ENCODE measurements at places on chromosomes 5 and 9.

DNA sequence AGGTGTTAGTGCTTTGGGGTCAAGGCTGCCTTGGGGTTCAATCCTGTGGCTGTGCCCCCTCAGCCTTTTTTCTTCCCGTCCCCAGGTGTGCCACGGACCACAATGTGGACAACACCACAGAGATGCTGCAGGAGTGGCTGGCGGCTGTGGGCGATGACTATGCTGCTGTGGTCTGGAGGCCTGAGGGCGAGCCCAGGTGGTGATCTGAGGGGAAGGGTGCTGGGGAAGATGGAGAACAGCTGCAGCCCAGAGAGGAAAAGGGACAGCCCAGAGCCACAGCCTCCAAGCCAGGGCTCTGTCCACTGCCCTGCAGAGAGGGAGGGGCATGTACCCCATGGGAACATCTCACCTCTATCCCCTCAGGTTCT lies 2.1 kb downstream of the CERCAM start:
- DNase-seq: no peak

GRCh38 chr5:140358738-140359310 lies 1.2 kb upstream of the SLC4A9 start:
- no peak for DNase-seq

GRCh38 chr5:122442938-122443337 lies 130.9 kb downstream of the SNCAIP start:
- DNase-seq: no peak

DNA sequence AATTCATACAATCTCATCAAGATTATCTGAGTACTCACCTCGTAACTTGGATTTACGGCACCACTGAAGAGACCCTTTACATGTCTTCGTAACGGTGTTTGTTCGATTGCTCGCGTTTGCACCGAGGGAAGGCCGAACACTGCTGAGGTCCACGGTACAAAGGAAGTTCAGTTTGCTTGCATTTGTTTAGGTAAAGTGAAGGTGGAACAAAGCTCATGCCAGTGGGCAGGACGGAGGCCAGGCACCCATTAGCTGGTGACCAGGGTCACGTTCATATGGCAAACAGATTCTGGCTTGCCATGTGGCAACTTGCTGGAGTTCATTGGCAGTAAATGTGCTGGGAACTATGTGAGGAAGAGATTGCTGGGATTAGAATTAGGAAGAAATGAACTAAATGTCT lies 164.8 kb downstream of the MACROH2A1 start:
- DNase-seq: no peak

GRCh38 chr9:129458663-129459546 lies 162.0 kb downstream of the C9orf50 start:
- peak; percentile 63 for DNase-seq

DNA sequence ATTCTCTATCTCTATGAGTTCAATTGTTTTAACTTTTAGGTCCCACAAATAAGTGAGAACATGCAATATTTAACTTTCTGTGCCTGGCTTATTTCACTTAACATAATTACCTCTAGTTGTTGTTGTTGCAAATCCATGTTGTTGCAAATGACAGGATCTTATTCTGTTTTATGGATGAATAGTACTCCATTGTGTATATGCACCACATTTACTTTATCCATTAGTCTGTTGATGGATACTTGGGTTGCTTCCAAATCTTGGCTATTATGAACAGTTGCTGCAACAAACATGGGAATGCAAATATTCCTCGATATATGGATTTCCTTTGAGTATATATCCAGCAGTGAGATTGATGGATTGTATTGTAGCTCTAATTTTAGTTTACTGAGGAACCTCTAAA lies 36.3 kb downstream of the MEGF9 start:
- no peak for DNase-seq

DNA sequence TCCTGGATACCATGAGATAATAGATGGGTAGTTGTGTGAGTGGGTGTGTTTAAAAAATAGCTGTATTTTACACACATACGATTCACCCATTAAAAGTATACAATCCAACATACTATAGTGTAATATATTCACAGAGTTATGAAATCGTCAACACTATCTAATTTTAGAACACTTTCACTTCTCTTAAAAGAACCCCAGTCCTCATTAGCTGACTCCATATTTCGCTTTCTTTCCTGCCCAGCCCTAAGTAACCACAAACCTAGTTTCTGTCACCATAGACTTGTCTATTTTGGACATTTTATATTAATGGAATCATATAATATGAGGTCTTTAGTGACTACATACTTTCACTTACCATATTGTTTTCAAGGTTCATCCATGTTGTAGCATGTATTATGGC lies 63.8 kb upstream of the S1PR3 start:
- no peak for DNase-seq

DNA sequence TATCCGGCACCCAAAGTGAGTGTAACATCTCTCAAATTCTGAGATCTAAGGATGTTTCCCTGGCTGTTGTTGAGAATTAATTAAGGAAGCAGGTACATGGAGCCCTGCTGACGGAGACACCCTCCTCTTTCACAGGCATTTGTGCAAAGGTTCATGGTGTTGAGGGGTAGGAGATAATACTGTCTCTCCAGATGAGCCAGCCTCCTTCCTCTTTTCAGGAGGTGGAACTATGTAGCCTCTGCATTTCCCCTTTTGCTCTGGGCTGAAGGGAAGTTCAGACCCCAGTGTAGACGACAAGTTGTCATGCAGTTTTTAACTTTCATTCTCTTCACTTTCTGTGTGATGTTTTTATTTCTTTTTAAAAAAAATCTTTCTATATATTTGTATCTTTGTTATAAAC lies 107.5 kb downstream of the GALNT10 start:
- no peak for DNase-seq

- no peak for DNase-seq
Observed at GRCh38 chr9:89194421-89195130, 16.0 kb upstream of the SHC3 start.

- DNase-seq: no peak
Observed at GRCh38 chr5:102789469-102789868, 34.4 kb downstream of the PAM start.

- no peak for DNase-seq
Observed at GRCh38 chr5:167832609-167833008, 458.8 kb upstream of the WWC1 start.

GRCh38 chr5:2865856-2866255 lies 114.4 kb upstream of the IRX2 start:
- DNase-seq: no peak

DNA sequence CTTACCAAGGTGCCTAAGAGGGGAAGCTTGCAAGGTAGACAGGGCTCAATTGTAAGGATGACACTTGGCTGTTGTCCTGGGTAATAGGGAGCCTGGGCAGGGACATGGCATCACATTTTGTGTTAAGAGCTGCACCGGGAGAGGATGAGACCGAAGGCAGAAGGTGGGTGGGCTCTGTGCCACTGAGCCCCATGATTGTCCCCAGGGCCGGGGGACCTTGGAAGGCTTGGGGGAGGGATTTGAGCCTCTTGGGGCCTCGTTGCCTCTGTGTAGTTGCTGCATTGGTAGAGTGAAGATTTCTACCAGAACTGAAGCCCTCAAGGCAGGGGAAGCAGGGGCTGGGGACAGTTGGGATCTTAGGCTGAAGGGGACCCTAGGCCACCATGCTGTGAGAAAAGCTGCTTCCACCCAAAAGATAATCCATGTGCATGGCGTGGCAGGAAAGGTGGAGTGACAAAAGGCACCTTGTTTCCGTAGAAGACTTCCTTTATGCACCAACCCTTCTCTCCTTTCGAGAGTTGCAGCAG lies 11.9 kb downstream of the FGF18 start:
- DNase-seq: no peak

DNA sequence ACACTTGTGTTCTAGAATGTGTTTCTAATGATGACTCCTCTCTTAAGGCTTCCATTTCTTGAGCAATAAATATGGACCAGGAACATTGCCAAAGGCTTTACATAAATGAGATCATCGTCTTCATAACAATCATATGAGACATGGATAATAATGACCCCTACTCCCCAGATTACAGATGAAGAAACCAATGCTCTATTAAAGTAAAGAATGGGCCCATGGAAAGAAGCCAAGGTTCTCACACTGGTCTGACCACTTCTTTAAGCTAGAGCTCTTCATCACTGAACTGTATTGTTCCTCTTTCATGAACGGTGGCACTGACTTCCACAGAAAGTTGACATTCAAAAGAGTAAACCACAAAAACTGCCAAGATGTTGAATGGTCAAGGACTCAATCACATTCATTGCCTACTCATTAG lies 65.3 kb downstream of the MARCHF3 start:
- no peak for DNase-seq

DNA sequence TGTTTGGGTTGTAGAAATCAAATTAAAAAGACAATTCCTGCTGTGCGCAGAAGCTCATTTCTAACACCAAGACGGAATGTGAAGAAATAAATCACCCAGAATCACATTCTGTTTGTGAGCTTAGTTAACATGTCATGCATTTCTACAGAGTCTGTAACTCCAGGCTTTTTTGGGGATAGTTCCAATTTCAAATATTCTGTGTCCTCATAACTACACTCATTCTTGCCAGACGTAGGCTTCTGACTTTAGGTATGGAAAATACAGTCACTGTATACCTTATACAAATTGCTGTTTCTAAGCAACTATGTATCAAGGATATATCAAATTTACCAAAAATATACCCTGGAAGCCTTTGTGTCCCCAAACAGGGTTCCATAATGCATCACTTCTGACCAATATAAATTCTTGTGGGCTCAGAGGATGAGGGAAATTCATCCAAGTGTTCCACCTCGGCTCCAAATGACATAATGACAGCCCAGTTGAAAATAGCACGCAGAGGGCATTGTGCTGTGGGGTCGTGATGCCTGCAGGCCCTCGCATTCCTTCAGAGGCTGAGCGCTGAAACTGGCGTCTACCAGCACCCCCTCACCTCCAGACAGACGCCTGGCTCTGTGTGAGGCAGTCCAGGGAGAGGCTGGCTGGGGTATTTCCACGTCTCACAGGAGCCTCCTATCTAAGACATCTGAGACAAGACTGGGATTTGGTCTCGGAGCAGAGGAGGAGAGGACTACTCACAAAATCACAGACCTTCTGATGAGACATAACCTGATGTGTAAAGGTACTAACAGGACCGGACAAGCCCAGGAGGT lies 79.8 kb downstream of the KLF4 start:
- DNase-seq: no peak

DNA sequence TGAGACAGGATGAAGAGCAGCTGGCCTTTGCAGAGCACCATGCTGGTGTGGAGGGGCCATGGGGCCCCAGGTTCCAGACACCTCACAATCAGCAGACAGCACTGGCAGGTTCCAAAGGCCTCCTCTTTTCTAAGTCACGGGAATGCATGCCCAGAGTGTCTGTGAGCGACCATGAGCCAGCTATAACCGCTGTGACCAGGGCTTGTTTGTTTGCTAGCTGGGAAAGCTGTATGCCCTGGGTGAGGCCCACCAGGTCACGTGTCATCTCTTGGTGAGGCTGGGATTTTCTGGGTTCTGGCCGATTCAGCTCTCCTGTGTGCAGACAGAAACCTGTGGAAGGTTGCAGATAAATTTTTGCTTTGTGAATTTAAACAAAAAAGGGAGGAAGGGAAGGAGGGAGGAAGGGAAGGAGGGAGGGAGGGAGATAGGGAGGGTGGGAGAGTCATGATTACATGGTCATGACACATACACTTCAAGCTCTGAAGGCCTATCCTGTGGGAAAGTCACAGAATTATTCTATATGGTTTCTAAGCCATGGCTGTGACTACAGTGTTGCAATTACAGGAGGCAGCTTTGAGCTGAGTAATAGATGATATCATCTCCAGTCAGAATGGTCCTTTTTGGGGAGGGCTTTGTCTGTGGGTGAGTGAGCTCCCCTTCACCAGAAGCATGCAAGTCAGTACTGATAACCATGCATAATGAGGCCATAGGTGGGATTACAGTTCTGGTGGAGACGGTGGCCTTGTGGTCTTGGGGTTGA lies 37.2 kb downstream of the PAPPA start:
- no peak for DNase-seq

- DNase-seq: no peak
Observed at GRCh38 chr5:55440188-55440646, 94.5 kb downstream of the PLPP1 start.
